ENCODE measurements at places on chromosomes 11 and 22. TPM values are rescaled to one million over a fixed set of nuclear protein-coding genes. Genes with fewer than 3 reads are reported as not detected.

SPI1 gene
- total RNA-seq = not detected

KCNE3 gene
- total RNA-seq = 0.28 TPM

SAA2 gene
- not detected for total RNA-seq

UQCR10 gene
- 103 TPM for total RNA-seq

HNRNPUL2 gene
- total RNA-seq = 55.2 TPM

BRSK2 gene
- total RNA-seq = 2.9 TPM

KCNK7 gene
- not detected for total RNA-seq

MPPED1 gene
- not detected for total RNA-seq

MOGAT2 gene
- not detected for total RNA-seq

TRIM6 gene
- 3.9 TPM for total RNA-seq

MCAT gene
- total RNA-seq = 35.5 TPM

RNF169 gene
- total RNA-seq = 30.8 TPM

CCDC87 gene
- 1.0 TPM for total RNA-seq

SERHL2 gene
- total RNA-seq = 2.4 TPM

ZNF408 gene
- 13.8 TPM for total RNA-seq

RIBC2 gene
- 11.0 TPM for total RNA-seq

PNPLA3 gene
- total RNA-seq = 26.8 TPM

OR2D2 gene
- not detected for total RNA-seq

RFPL1 gene
- not detected for total RNA-seq

PLAAT2 gene
- 8.8 TPM for total RNA-seq

WBP2NL gene
- 12.2 TPM for total RNA-seq

DEPDC7 gene
- total RNA-seq = 1.2 TPM

GPR83 gene
- total RNA-seq = not detected

GTSE1 gene
- 64.6 TPM for total RNA-seq

C11orf91 gene
- total RNA-seq = not detected

CALCA gene
- total RNA-seq = not detected

RTN3 gene
- total RNA-seq = 220 TPM

ATXN10 gene
- total RNA-seq = 275 TPM

OR52I2 gene
- not detected for total RNA-seq

MS4A15 gene
- not detected for total RNA-seq

MYOD1 gene
- total RNA-seq = not detected

KRTAP5-8 gene
- total RNA-seq = not detected

CCDC116 gene
- 0.63 TPM for total RNA-seq

MMP27 gene
- total RNA-seq = not detected

OR8H1 gene
- not detected for total RNA-seq

MMP1 gene
- total RNA-seq = not detected

CDCA5 gene
- 97.8 TPM for total RNA-seq

TIMP3 gene
- 79.8 TPM for total RNA-seq

SOX6 gene
- 4.6 TPM for total RNA-seq

PAMR1 gene
- 1.1 TPM for total RNA-seq

ELFN2 gene
- 36.6 TPM for total RNA-seq

SLC29A2 gene
- 28.9 TPM for total RNA-seq

RFPL3 gene
- not detected for total RNA-seq

APOL1 gene
- total RNA-seq = 27.0 TPM

TST gene
- 123 TPM for total RNA-seq

SCO2 gene
- 6.1 TPM for total RNA-seq

ELMOD1 gene
- total RNA-seq = not detected

CRYBA4 gene
- not detected for total RNA-seq

ESAM gene
- total RNA-seq = 13.5 TPM

B4GALNT4 gene
- 6.1 TPM for total RNA-seq

LRRC74B gene
- total RNA-seq = 0.25 TPM

HBE1 gene
- total RNA-seq = 1.4 TPM

C11orf16 gene
- not detected for total RNA-seq

C11orf52 gene
- total RNA-seq = 2.9 TPM

RBMXL2 gene
- total RNA-seq = not detected

CLMP gene
- total RNA-seq = 5.4 TPM

HSPB2 gene
- 0.80 TPM for total RNA-seq

Data from PC-9 (cell line).